ENCODE measurements at places on chromosomes 2 and 18.

- DNase-seq = no peak
Observed at GRCh38 chr18:43876286-43876685, 599.0 kb upstream of the SYT4 start.

DNA sequence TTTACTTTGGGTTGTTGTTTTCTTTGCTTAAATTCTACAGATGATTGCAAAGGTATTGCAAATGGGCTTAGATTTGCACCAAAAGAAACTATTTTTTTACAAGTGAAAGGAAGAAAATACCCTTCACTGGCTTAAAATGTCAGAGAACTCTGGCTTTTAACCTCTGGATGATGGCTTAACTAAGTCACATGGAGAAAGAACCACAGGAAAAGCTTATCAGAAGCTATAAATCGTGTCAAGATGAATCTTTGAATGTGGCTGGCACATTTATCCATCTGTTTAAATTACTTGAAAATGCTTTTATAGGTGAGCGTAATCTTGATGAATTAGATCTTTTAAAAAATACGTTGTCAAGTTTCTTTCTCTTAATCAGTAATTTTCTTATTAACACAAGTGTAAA lies 32.0 kb upstream of the CCDC178 start:
- DNase-seq = no peak

DNA sequence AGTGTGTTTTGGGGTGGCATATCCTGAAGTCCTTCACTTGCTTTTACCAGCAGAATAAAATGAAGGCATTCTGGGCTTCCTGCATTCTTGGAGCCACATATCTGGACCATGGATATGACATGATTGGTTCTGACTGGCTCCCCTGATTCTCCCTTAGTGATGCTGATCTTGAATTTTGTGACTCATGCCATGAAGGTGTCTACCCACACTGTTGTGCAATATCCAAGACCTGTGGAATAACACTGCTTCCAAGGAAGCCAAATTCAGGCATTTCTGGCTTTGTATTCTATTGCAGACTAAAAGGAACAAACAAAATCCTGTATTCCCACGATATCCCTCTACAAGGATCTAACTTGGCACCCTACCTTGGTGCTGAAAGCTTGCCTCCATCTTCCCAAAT lies 125.8 kb downstream of the LYPD6B start:
- DNase-seq = no peak

DNA sequence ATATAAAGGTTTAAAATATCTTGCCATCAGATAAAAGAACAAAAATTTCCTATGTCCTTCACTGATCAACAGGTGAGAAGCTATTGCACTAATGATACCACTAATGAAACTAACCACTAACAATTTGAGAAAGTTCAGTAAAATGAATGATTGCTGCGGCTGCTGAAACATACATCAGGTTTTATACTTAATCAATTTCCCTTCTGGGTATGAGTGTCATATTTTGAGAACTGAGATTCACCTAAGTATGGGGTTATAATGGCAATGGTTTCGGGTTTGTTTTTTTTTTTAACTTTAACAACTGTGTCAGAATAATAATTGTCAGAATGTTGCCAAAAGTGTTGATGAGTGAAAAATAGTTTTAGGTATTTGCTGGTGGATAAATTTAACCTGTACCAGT lies 151.3 kb upstream of the SLC39A10 start:
- no peak for DNase-seq

GRCh38 chr2:3094999-3095958 lies 282.3 kb downstream of the EIPR1 start:
- DNase-seq = no peak

GRCh38 chr18:51523671-51524070 lies 326.2 kb upstream of the MEX3C start:
- no peak for DNase-seq

- no peak for DNase-seq
Observed at GRCh38 chr2:181304011-181304844, 153.0 kb upstream of the ITGA4 start.

DNA sequence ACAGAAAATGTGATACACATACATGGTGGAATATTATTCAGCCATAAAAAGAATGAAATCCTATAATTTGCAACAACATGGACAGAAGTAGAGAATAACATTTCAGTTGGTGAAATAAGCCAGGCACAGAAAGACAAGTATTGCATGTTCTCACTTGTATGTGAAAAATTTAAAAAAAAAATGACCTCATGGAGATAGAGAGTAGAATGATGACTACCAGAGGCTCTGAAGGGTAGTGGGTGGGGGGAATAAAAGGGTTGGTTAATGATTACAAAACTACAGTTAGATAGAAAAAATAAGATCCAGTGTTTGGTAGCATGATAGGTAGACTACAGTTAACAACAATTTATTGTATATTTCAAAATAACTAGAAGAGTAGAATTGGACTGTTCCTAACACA lies 24.5 kb downstream of the PRKD3 start:
- DNase-seq = no peak

- no peak for DNase-seq
Observed at GRCh38 chr2:15830937-15831549, 109.3 kb upstream of the MYCN start.

DNA sequence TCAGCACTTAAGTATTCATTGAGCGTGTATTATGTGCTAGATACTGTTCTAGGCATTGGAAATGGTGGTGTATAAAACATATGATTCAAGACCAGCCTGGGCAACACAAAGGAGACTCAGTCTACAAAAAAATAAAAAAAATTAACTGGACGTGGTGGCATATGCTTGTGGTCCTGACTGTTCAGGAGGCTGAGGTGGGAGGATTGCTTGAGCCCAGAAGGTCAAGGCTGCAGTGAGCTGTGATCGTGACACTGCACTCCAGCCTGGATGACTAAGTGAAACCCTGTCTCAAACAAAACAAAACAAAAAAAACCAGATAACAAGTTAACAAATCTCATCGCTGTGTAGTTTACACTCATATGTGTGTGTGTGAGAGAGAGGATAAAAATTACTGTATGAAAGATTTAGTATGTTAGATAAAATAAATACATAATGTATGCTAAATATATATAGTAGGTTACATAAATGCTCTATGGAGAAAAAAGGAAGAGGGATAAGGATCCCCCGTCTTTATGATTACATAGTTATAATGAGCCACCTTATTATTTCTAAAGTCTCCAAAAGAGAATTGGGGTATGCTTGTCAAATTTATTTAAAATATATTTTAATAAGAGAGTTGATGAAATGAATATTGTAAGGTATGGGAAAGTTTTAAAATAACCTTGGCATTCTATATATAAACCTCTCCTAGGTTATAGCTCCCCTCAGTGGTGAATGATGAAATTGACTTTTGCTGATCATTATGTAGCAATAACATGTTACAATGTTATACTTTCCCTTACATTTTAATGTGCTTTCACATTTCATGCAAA lies 69.2 kb downstream of the EHBP1 start:
- no peak for DNase-seq

GRCh38 chr2:101803128-101803527 lies 105.6 kb downstream of the MAP4K4 start:
- no peak for DNase-seq

DNA sequence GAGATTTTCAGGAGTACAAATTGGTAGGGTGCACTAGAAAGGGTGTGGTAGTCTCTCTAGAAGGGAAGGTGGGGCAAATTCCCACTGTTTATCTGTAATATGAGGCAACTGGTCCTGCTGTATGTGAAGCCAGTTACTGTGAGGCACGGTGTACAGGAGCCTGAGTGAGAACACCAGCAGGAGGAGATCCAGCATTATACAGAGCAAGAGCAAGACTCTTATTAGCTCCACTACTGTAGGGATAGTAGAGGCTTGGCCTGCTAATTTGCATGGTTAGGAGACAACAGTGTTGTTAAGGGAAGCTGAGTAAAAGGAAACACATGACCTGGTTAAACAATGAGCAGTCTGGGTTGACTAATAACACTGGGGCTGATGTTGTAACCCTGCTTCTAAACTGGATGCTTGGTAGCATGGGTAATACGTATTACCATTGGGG lies 76.3 kb upstream of the WDSUB1 start:
- DNase-seq = no peak

DNA sequence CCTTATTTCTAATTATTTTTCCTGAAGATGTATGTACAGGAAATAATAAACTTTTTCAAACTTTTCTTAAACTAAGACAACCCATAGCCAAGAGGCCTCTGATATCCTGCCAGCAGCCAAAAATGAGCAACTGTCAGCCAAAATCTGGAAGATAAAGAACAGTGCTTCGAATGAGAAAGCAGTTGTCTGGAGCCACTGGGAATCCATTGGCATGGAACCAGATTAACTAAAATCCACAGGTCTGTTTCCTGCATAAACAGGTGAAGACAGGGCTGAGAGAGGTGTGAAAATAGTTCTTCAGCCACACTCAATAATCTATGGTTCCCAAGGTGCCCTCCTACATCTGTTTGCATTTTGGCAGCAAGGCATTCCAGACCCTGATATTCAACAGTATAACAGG lies 1076.7 kb upstream of the PIK3C3 start:
- no peak for DNase-seq

DNA sequence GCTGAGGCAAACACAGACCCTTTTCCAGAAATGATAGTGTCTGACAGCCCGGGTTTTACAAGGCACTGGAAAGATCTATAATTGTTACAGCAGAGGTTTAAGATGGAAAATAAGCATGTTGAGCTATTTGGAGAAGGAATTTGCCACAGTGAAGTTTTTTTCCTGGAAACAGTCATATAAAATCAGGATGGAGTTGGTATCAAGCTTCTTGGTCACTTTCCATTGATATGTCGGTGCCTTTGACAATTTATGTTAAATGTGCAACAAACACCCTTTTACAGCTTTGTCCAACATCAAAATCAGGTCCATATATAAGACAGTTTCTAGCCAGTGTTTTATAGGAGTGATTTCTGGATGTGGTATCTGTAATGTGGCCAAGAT lies 117.2 kb upstream of the NRP2 start:
- DNase-seq = no peak

- DNase-seq = no peak
Observed at GRCh38 chr2:46818141-46818621, 97.4 kb downstream of the MCFD2 start.

DNA sequence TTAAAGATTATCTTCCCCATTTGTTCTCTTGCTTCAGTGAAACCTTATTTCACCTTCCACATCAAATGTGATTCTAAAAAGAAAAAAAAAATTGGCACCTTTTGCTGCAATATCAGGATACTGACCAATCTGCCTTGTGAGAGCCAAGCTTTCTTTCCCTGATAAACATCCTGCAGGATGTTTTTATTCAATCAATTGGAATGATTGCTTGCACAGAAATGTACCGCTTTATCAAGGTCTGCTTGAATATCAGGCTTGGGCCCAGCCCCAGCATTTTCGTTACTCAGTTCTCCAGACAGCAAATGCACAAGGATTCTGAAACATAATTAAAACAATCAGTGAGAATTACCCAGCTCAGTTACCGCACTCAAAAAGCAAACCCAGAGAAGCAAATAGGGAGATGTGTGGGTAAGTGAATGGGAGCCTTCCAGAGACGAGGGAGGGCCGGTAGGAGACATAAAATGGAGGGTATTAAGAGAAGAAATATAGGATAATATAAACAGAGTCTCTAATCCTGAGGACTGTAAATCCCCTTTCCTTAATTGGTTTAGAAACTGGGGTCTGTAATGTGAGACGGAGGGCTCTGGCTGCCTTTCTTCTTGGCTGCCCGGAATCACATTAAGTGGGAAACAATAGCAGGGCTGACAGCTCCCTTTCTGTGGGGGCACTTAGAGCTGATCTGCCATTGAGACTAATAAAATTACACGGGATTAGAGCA lies 291.8 kb downstream of the ICOS start:
- no peak for DNase-seq

- DNase-seq = no peak
Observed at GRCh38 chr2:6212491-6212890, 520.3 kb downstream of the SOX11 start.

- no peak for DNase-seq
Observed at GRCh38 chr18:13252686-13253410, 34.3 kb downstream of the LDLRAD4 start.

GRCh38 chr18:6979954-6980353 lies 137.6 kb downstream of the LAMA1 start:
- DNase-seq = no peak

DNA sequence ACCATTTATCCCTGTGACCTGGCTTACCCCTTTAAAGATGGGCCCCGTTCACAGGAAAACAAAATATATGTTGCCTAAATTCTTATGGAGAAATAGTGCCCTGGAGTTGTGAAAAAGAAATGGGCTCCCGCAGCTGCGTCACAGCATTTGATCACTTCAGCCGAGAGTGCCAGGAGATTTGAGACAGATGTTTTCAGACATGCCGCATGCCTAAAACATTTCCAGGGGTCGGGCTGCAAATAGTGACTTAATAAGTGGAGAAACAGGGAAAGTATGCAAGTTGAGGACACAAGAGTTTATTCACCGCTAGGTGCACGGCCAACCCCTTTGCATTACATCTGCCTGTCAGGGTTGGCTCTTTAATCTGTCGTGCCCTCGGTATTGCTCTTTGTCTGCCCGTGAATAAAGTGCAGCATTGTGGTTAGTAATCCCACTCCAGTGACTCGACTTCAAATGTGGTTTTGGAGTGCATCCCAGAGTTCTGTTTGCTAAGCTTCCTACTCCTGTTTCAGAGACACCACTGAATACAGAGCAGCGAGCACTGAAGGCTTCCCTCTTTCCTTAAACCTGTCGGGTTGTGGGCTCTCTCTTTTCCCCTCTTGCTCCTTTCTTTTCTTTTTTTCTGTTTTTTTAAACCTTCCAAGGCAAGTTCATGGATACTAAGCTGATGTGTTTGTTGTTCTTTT lies 187.5 kb downstream of the LTBP1 start:
- no peak for DNase-seq

GRCh38 chr2:46569766-46570165 lies 90.4 kb downstream of the TMEM247 start:
- DNase-seq = no peak

DNA sequence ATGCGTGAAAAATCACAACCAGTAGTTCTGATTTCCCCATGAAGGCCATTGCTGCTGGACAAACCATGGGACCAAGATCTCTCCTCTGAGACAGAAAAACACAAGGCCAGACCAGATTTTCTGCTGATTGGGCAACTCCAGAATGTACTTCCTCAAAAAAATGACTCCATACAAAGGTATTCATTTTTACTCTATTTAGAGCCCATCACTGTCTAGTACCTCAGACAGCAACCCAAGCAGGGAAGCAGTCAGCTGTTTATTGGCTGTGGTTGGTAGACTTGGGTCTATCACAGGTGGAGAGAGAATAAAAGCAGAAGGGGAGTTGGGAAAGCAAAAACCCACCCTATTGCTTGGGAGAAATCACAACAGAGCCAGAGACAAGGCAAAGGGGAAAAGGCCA lies 219.9 kb downstream of the PIK3C3 start:
- DNase-seq = no peak
